ENCODE measurements at places on chromosomes 2 and 18.

- no peak for DNase-seq
Observed at GRCh38 chr18:457140-457519, 43.4 kb downstream of the COLEC12 start.

GRCh38 chr2:211854832-211855231 lies 683.8 kb downstream of the ERBB4 start:
- DNase-seq, result no peak

DNA sequence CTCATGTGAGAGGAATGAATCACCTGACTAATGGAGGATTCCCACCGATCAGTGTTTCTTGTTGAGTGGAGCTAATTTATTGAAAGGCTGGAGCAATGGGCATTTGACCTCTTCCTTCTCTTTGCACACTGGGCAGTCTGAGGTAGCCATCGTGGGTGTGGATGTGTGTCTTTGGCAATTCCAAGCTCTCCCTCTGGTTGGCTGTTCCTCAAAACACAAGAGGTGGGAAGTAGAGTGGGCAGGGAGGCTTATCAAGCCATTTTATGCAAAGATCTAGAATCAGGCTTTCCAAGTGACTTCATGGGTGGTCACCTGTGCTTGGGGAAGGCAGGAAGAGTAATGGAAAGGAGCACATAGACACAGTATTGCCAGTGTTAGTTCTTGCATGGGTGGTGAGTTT lies 154.8 kb downstream of the INSIG2 start:
- no peak for DNase-seq

GRCh38 chr2:191930205-191930604 lies 83.3 kb upstream of the CAVIN2 start:
- no peak for DNase-seq

DNA sequence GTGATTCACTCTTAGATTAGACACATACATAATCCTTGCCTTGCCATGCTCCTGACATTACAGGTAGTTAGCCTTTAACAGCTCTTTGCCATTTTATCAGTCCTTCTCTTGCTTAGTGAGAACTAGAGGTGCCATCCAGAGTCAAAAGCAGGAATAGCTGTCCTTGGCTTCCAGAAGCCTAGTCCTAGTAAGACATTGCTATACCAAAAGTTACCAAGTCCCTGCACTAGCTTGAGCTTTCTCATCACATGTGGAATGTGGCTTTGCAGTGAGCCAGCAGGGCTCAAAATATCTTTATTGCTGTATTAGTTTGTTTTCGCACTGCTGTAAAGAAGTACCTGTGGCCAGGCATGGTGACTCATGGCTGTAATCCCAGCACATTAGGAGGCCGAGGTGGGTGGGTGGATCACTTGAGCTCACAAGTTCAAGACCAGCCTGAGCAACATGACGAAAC lies 104.7 kb upstream of the NOSTRIN start:
- no peak for DNase-seq

- DNase-seq, result no peak
Observed at GRCh38 chr18:55013685-55014084, 54.4 kb upstream of the CCDC68 start.

DNA sequence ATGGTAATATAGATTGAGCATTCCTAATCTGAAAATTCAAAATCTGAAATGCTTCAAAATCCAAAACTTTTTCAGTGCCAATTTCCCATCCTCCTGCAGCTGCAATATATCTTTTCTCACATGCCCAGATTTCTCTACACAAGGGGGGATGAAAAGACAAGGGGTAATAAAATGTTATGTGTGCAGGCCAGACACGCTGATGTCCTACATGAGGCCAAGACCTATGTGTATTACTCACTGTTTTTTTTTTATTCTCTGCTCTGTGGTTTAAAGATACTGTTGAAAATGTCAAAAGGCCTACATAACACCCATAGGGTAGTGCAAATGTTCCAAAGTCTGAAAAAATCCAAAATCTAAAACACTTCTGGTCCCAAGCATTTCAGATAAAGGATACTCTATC lies 41.2 kb upstream of the CWC22 start:
- DNase-seq, result no peak

- DNase-seq, result no peak
Observed at GRCh38 chr2:29182334-29182733, 67.1 kb downstream of the CLIP4 start.

DNA sequence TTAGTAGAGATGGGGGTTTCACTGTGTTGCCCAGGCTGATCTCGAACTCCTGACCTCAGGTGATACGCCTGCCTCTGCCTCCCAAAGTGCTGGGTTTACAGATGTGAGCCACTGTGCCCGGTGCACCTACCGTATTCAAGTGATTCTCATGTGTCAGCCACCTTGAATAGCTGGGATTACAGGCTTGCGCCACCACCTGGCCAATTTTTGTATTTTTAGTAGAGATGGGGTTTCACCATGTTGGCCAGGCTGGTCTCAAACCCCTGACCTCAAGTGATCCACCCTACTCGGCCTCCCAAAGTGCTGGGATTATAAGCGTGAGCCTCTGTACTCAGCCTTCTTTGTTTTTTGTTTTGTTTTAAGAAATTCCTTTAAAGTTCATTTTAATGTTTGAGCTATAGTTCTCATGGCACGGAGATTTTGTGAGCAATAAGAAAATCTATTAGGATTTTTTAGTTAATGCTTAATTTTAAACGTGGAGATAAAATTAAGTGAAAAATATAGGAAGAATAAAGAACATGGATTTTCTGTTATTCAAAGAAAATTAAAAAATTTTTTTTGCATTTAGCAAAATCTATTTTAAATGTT lies 242.6 kb downstream of the PHLPP1 start:
- DNase-seq, result no peak

DNA sequence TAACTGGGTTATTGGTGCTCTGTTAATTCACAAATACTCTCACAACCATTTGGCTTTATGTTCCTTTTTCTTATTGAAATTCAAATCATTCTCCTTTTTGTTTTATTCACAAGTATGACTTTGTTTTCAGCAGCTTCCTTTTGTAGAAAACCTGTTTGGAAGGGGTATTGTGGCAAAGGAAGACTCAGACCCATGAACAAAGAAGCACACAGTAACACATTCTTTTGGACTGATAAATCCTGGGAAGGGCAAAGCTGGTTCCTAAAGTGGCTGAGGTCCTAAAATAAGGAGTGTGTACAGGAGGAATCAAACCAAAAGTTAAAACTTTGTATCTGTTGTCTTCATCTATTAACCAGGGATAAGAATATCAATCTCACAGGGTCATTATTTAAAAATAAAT lies 374.7 kb upstream of the FIGN start:
- DNase-seq, result no peak

DNA sequence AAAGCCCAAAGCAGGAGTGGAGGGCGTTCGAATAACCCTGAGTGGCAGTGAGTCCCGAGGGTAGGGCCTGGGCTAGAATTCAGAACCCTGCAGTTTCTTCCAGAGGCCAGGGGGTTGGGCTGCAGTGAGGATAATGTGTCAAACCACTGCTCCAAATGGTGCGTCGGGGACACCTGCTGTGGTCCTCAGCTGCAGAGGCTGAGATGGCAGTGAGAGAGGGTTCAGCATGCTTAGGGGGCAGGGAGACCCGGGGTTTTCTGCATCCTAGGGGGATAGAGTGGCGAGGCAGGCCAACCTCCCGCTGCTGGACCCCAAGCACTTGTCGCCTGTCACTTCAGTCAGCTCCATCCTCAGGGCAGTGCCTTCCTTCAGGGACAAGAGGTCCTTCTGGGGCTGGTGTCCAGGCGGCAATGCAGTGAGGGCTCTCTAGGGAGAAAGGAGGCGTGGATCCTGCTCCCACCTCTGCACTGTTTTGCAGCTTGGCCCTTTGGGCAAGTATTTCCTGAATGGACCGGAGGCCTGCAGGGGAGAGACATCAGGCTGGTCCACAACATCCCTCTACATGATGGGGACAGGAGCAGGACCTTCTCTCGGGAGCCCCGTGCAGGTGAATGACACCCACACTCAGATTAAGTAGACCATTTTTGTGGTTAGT lies 8.4 kb upstream of the NTSR2 start:
- peak; percentile 64 for DNase-seq

GRCh38 chr18:58615140-58616132 lies 13.5 kb downstream of the ALPK2 start:
- DNase-seq, result no peak

DNA sequence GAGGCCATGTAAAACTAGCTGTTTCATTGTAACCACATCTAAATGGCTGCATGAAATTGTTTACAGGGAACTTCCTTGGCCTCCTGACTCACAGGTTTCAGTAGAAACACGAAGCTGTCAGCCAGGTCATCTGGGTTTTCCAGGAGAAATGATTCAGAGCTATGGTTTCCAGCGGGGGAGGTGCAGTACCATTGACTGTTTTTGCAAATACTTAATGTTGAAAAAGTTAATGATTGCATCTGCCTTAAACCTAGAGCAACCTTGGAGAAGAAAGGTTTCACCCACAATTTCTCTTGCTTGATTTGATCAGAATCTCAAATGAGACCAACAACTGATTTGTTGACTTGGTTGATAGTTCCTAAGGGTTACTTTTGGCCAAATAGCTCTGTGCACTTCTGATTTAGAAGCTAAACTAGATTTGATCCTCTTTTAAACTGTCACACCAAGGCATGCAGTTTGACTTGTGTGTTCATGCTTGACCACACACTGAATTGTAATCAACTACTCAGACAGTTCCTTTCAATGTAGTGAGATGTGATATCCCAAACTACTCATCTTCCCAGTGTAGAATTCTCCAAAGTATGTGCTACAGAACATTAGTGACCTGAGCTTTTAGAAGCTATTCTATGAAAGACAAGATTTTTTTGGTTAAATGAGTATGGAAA lies 193.5 kb upstream of the CHST9 start:
- DNase-seq, result no peak

- peak; percentile 14 for DNase-seq
Observed at GRCh38 chr2:47785986-47786385, 3.0 kb downstream of the MSH6 start.

GRCh38 chr2:241984658-241985057 lies 115.1 kb downstream of the RTP5 start:
- peak; percentile 38 for DNase-seq

DNA sequence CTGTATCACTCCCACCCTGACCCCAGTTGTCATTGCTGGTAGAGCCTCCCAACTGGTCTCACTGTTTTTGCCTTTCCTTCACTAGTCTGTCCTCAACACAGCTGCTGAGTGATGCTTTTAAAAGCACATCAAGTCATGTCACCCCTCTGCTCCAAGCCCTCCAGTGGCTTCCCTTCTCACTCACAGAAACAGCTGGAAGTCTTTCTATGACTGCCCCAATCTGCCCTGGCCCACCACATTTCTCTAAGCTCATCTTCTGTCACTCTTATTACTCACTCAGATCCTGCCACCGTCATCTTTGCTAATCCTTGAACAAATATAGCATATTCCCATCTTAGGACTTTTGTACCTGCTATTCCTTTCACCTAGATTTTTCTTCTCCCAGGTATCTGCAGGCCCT lies 242.6 kb upstream of the RBBP8 start:
- no peak for DNase-seq

DNA sequence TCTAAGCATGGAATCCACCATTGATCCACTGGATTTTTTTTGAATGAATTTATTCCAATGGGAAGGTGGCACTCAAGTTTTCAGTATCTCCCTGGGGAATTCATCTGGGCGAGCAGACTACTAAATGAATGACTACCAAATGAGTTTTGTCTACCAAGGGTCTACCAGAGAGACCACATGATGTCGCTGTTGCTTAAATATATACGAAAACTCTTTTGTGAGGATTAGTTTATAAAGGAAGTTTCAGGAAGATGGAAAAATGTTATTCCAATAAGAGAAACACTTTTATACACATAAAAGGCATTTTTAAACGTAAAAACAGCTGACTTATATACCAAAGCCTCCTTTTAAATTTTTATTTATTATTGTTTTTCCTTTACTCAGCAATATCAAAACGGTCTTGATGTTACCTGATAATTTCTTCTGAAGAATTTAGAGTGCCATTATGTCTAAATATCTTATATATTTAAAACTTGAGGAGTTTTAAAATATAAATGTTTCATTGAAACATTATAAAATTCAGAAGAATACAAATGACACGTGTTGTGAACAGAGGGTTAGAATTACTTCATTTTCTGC lies 139.7 kb downstream of the HRH4 start:
- DNase-seq, result no peak

GRCh38 chr2:74387346-74387745 lies 7.2 kb upstream of the DCTN1 start:
- DNase-seq, result no peak

- no peak for DNase-seq
Observed at GRCh38 chr18:56727399-56727798, 76.2 kb downstream of the WDR7 start.

DNA sequence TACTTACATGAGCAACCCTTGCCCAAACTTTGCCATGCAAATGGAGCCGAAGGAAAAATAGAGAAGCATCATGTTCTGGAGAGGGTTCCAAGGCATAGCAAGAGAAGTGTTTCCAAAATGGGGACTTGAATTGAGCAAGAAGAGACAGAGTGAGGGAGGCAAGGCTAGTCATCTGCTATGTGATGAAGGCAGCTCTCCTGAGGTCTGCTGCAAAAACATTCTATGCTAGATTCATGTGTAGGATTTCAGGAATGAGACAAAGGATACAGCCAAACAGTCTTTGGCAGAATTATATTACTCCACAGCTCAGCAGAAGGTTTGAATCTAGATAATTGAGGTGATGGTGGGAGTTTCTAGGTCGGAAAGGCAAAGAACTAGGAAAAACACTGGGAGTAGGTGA lies 24.1 kb upstream of the MRPL19 start:
- no peak for DNase-seq

DNA sequence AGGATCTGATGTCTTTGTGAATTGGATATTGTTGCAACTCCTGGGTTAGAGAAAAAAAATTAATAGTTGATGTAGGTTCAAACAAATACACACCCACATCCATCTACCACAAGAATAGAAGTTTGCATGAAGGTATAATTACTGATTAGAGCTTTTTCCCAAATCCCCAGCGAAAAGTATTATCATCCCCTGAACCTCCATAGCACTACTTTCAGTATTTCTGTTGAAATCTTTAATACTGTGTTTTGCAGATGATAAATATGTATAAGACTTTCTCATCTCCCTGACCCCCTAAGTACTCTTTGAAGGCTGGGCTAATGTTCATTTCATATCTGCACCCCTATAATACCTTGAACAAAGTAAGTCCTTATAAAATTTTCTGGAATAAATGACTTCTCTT lies 6.4 kb downstream of the FN1 start:
- no peak for DNase-seq

GRCh38 chr18:28792404-28793086 lies 615.6 kb upstream of the CDH2 start:
- no peak for DNase-seq

- DNase-seq, result no peak
Observed at GRCh38 chr18:45081566-45082181, 401.0 kb downstream of the SETBP1 start.

DNA sequence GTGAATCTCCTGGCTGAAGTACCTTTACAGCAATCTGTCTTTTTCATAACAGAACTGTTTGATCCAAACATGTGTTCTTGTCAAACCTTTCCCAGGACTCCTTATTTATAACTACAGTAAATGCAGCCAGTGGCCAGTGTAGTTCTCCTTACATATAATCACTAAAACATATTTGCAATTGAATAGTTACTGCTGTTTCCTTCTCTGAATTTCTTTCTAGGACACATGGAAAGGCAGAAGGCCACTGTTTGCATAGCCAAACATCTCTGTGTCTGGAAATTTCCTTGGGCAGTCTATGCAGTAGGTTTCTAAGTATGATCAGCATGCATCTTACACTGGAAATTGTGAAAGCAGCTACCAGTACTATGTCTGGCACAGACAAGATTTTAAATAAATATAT lies 57.4 kb upstream of the COL3A1 start:
- DNase-seq, result no peak
